Left lung (tissue), 14 donors: ENCODE measurements at places on chromosomes 6 and 20. TPM values are rescaled to one million over a fixed set of nuclear protein-coding genes. Genes with fewer than 3 reads are reported as not detected.

Gene JPH2
- 1.2 TPM for polyA plus RNA-seq

Gene KCNK15
- not detected for polyA plus RNA-seq

Gene RGS17
- polyA plus RNA-seq: 2.7 TPM

Gene MAK
- polyA plus RNA-seq: 3.6 TPM

Gene MCUR1
- 32.4 TPM for polyA plus RNA-seq

Gene ATRN
- 34.4 TPM for polyA plus RNA-seq

Gene TRIM15
- polyA plus RNA-seq: not detected

Gene TRIM38
- 14.8 TPM for polyA plus RNA-seq

Gene LRRN4
- 0.61 TPM for polyA plus RNA-seq

Gene RIPOR3
- 2.8 TPM for polyA plus RNA-seq

GRCh38 chr6:131955876-131956275 lies 4.7 kb upstream of the CCN2 start:
- no peak for DNase-seq

DNA sequence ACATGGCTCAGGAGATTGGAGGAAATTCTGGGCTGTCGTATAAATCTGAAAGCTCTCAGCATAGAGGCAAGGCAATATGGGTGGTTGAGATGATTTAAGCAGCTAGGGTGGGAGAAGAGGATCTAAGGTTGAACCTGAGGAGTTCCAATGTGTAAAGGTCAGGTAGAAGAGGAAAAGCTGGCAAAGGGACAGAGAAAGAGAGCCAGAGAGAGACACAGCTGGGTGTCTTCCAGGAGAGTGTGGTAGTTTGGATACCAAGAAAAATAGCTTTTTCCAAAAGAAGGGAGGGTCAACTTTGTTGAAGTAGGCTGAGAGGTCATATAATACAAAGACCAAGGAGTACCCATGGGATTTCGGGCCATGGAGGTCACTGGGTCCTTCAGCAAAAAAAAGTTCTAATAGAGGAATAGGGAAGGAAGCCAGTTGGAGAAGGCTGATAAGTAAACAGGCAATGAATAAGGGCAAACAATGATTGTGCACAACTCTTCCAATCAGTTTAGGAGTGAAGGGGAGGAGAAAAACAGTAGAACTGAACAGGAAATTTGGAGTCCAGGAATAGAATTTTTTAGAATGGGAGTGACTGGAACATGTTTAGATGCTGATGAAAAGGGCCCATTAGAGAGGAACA lies 135.1 kb downstream of the QRSL1 start:
- no peak for DNase-seq

DNA sequence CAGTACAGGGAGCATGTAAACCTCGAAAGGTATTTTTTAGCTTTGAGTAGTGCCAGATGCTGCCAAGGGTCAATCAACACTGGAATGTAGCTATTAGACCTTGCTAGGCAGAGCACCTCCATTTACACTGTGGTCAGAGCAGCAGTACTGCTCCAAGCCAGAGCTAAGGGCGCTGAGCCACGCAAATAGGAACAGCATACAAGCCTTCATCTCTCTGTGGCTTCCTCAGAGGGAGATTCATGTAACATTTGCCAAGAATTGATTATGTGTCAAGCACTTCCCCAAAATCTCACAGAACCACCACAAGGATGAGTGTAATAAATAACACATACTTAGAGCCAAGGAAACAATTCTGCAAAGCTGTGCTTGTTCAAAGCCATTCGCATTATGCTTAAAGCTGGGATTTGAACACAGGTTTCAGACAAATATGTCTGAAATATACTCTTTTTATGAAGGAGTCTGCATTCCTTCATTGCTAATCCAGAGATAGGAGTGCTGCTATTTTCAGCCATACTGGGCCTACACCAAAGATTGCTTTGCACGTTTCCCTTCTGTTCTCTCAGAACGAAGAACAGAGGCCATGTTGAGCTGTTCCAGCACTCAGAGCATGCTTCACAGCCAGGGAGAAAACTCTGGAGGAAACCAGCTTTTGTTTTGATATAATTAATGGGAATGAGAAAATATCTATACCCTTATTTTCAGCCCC lies 97.7 kb downstream of the SLC16A10 start:
- no peak for DNase-seq

GRCh38 chr6:13147782-13148181 lies 180.6 kb downstream of the TBC1D7 start:
- no peak for DNase-seq

DNA sequence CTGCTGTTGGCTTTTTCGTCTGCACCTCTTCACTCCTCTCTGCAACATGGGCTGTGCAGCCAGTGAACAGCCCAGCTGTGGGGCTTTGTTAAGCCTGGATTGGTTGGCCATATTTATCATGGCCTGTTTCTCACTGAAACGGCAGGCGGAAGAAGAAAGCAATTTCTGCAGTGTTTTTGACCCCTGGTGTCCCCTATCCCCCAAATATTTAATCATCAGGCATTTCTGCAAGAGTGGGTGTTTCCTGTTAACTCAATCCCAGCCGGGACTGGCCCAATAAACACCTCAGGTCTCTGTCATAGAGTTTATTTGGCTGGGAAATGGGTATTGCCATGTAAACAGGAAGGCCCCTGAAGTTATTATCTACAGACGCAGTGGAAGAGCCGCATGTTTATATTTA lies 174.8 kb upstream of the SUPT3H start:
- no peak for DNase-seq

- no peak for DNase-seq
Observed at GRCh38 chr6:43376551-43376981, 7.1 kb upstream of the ZNF318 start.

DNA sequence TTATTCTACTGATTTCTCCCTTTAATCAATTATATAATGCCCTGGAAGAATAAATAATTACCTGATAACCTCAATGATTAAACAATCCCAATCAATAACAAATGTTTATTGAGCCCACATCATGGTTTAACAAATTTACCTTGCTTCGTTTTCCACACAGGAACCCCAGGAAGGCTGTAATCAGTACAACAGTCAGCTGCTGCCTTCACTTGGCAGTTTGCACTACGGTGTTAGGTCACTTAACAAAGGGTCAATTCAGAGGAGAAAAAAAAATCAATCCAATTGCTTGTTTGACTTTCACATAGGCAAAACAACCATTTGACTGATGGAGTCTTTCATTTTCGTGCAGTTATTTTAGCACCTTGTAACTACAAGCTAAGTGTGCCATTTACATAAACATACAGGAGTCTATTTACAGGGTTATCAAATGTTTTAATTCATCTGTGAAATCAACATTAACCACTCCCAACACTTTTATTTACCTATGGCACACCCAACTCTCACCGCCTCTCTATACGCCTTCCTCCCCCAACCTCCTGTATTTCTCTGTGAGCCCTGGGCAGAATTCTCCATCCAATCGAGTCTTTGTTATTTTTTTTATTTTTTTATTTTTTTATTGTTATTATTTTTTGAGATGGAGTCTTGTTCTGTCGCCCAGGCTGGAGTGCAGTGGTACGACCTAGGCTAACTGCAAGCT lies 140.4 kb upstream of the TAB2 start:
- no peak for DNase-seq

DNA sequence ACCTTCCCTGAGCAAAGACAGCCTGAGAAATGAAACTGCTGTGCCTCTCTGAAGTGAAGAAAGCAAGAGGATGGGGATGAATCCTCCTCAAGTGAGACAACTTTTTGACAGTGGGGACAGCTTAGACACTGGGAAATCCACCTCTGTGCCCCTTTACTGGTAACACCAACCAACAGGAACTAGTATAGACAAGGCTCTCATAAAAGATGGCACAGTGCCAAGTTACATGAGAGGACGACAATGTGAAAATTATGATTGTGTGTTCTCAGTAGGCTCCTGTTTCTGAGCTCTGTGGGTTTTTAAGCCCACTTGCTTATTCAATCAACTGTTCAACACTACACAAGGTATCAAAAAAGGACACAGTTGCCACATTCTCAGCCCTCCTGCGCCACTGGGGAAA lies 41.6 kb upstream of the LYRM2 start:
- no peak for DNase-seq

- no peak for DNase-seq
Observed at GRCh38 chr6:71279321-71279720, 9.3 kb upstream of the OGFRL1 start.

DNA sequence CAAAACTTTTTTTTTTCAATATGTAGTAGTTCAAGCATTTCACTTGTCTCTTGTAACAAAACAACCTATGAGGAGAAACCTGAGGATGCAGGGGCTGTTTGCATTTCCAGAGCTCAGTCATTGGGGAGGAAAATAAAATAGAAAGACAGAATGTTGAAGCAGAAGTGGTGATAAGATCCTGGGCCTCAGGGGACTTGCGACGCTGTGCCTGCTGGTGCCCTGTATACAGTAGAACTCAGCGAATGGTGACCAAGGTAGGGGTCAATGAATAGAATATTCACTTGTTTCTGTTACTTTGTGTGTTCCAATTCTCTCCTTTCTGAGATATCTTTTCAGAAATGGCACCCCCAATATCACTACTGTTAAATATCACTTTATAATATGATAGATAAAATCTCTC lies 271.6 kb downstream of the FARS2 start:
- DNase-seq: no peak

- no peak for DNase-seq
Observed at GRCh38 chr6:163536770-163537169, 122.3 kb downstream of the QKI start.

DNA sequence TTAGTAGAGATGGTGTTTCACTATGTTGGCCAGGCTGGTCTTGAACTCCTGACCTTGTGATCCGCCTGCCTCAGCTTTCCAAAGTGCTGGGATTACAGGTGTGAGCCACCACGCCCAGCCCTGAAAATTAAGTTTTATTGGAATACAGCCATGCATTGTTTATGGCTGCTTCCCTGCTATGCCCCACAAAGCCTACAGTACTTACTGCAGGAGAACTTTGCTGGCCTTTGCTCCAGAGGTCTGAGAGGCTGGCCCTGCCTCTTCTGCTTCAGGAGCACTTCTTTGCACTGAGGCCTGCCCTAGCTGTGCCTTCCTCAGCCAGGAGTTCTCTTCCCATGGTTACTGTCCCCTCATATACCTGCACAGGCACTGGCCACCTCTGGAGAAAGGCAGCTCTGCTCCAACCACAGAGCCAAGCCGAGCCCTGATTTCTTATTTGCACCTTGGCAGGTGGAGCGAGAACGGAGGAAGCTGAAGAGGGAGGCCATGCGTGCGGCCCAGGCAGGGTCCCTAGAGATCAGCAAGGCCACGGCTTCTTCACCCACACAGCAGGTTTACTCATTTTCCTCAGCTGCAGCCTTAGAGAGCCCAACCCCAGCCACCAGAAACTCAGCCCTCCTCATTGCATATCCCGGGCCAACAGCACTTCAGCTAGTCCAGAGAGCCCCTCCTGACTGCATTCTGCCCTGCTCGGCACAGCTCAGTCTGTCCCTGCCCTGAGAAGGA lies 20.8 kb downstream of the C20orf173 start:
- DNase-seq: no peak

DNA sequence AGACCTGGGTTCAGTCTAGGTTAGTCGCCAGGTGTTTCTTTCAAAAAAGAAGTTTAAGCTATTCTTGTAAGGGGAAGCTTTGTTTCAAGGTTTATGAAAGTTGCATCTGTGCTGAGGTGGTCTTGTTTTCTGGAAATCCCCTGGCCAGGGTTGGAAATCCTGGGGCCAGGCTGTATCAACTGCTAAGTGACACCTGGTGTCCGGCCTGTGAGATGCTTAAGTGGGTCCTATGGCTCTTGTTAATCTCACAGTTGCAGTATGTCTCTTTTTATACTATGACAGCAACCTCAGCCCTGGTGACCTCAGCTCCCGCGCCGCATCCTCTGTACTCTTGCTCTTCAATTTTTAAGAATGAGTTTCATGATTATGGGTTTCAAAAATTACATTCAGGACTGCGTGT lies 72.0 kb downstream of the CHMP4B start:
- DNase-seq: no peak

DNA sequence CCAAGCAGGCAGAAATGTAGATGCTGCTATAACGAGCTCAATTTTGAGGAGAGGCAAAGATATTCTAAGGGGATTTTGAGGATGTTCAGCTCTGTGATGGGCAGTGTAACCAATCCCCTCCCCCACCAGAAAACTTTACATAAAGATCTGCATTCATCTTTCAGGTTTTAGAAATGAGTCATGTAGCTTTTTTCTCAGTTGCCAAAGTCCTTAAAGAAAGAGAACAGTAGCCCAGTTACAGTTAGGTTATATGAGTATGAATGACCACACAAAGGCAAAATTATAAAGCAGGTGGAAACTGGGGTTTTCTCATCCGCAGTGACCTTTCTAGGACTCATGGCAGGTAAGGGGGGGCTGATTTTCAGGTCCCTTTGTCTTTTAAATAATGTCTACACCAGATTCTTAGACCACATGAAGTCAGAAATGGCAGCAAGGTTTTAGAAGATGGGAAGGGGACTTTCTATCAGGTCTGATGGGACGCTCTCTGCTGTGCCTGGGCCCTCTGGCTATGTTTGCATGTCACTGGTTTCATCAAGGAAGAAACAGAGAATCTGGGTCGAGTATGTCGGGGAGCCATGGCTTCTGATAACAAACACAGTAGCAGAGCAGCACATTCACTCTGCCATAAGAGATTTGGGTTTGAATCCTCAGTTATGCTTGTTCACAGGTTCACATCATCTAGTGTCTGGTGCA lies 94.7 kb downstream of the CLIC5 start:
- no peak for DNase-seq

GRCh38 chr6:130858498-130859160 lies 31.4 kb downstream of the SMLR1 start:
- no peak for DNase-seq

GRCh38 chr6:100998111-100998510 lies 117.0 kb upstream of the ASCC3 start:
- no peak for DNase-seq

GRCh38 chr6:129764761-129765407 lies 54.9 kb upstream of the ARHGAP18 start:
- no peak for DNase-seq

GRCh38 chr20:1278993-1279392 lies 12.9 kb downstream of the SNPH start:
- DNase-seq: no peak

DNA sequence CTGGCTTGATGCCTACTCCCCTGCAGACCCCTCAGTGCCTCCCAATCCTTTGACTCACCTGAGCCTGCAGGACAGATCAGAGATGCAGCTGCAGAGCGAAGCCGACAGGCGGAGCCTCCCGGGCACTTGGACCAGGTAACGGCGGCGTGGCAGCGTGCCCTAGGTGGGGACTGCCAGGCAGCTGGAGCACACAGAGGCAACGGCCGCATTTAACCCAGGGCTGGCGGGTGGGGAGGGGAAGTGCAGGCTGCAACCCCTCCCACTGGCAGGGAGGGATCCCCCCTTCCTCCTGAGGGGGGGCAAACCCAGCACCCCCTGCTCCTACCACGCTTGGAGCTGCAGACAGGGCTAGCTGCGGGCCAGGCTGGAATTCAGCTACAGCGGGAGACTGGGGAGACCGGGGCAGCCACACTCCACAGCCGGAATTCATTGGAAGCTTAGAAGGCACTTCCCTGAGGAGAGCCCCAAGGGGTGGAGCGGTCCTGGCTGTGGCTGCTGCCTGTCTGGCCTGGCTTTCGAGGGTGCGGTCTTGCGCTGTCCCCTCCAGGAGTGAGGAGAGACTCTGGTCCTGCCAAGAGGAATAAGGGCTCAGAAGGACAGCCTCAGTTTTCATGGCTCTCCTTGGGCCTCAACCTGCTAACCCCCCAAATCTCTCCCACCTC lies at the start of gene MATN4:
TSS of gene MATN4 (minus strand) at position 183 of the 662 bp plus-strand sequence. CDS start 2,717 bp downstream, outside the sequence.
- peak; percentile 88 for DNase-seq

GRCh38 chr6:44217332-44218143 lies 812 bp downstream of the MYMX start:
- DNase-seq: peak; percentile 52

- no peak for DNase-seq
Observed at GRCh38 chr20:54025251-54025771, 45.1 kb downstream of the BCAS1 start.
